Adrenal gland (tissue), 19 donors: ENCODE measurements at places on chromosomes 1 and 21. TPM values are rescaled to one million over a fixed set of nuclear protein-coding genes. Genes with fewer than 3 reads are reported as not detected.

OR2L5 gene
- total RNA-seq, result not detected

RC3H1 gene
- total RNA-seq, result 34.9 TPM

ZNHIT6 gene
- total RNA-seq, result 9.9 TPM

LCE5A gene
- not detected for total RNA-seq

USH2A gene
- not detected for total RNA-seq

GRCh38 chr1:34444516-34444915, 267.8 kb downstream of the C1orf94 start:
- no peaks in the 10 kb centered on the region for H3K4me1 ChIP-seq
- no peak overlapping the region for H3K27ac ChIP-seq
- DNase-seq, result no peak
- H3K36me3 ChIP-seq, result no peaks in the 10 kb centered on the region

GRCh38 chr21:14768042-14768441, 221.9 kb upstream of the SAMSN1 start:
- no peak for DNase-seq
- no peaks in the 10 kb centered on the region for H3K27me3 ChIP-seq
- H3K4me3 ChIP-seq, result no peak overlapping the region
- no peak overlapping the region for H3K27ac ChIP-seq
- peaks cover 6% of the 10 kb centered on the region for H3K4me1 ChIP-seq

DNA sequence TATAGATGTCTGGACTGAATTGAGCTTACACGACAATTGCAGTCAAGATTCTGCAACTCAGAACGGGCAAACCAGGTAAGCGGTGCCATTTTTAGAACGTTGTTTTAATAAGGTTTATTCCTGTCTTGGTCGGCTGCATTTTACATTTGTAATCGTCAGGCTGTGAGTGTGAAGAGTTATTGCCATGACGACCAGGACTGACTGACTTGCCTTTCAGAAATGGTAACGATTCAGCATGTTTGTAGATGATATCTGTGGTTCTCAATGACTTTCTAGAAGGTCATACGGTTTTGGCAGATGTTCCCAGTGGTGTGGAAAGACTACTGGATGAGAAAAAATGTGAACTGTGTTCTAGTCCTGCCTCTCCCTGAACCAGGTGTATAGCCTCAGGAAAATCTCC, 271.3 kb upstream of the B3GALT2 start:
- peaks cover 5% of the 10 kb centered on the region for H3K4me1 ChIP-seq
- no peak overlapping the region for H3K27ac ChIP-seq
- no peak overlapping the region for H3K4me3 ChIP-seq
- no peaks in the 10 kb centered on the region for H3K36me3 ChIP-seq

GRCh38 chr1:7513081-7513480, 258.0 kb upstream of the VAMP3 start:
- H3K27me3 ChIP-seq, result no peaks in the 10 kb centered on the region
- no peak for DNase-seq
- H3K27ac ChIP-seq, result no peak overlapping the region

DNA sequence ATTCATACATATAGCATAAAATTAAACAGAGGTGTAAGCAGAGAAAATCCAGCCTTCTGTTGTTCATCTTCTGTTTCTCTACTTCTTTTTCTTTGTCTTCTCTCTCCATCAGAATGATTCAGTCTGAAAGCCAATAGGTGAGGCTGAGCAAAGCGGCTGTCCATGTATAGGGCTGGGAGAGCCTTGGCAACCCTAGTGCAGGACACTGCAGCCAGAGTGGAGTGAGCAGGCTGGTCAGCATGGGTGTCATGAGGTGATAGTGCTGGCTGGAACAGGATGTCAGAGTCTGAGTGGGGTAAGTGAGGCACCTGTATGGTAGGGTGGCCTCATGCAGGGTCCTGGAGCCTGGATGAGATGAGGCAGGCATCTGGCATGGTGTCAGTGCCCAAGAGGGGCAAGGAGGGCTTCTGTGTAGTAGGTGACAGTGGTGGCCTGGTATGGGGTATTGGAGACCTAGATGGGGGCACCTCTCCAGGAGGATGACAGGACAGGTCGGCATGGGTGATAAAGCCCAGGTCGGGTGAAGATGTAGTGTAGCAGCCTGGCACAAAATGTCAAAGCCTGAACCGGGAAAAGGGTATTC, 45.5 kb upstream of the GTF2B start:
- H3K4me1 ChIP-seq, result no peaks in the 10 kb centered on the region
- H3K4me3 ChIP-seq, result no peak overlapping the region
- no peak for DNase-seq

DNA sequence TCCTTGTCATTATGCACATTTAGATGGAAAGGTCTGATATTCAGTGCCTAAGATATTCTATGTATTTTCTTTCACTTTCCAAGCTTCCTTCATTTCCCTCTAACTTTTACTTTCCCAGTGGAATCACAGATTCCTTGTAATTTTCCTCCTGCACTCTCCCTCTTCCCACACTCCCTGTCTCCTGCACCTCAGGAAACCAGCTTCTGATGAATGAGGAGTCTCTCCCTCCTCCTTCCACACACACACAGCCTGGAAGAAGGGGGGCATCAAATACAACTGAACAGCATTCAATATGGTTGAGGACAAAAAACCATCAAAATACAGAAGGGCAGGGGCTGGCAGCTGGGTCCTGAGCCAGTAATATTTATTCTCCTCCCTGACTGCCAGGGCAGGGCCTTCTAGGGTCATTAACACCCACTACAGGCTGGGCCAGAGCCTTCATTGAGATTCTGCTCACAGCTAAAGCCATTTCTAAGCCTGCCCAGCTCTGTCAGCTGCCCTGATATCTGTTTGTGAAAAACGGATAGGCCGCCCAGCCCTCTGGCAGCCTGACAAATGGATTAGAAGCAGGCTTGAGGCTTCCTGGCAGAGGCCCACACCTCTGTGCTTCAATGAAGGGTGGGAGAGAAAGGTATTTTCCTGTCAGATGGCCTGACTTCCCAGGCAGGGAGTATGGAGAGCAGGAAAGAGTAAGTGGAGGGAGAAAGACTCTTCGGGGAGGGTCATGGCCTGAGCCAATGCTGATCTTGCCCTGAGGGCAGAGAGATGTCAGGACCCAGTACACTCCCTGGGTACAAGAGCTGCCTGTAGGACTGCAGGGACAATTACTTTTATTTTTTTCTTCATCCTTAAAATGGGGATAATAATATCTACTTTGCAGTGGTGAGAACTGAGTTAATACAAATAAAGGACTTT, 138.9 kb upstream of the SPATA6 start:
- H3K36me3 ChIP-seq, result no peaks in the 10 kb centered on the region
- peaks cover 22% of the 10 kb centered on the region for H3K4me1 ChIP-seq
- H3K4me3 ChIP-seq, result no peak overlapping the region
- no peaks in the 10 kb centered on the region for H3K27me3 ChIP-seq
- peak; percentile 56 for DNase-seq

DNA sequence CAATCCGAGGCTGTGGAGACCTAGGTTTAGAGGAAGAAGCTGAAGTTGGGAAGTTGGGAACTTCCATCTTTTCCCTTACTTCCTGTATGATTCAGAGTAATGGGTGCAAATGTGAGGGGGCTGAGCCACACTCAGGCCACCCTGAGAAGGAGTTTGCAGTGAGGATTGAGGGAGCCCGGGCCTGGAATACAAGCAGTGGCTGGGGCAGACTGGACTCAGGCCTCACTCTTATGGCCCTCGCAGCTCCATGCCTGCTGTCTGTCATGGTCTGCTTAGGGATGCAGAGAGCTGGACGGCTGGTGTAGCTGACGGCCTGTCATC, 73.7 kb upstream of the RAB4A start:
- no peaks in the 10 kb centered on the region for H3K4me1 ChIP-seq
- no peak overlapping the region for H3K4me3 ChIP-seq
- no peaks in the 10 kb centered on the region for H3K36me3 ChIP-seq
- H3K27ac ChIP-seq, result no peak overlapping the region
- no peaks in the 10 kb centered on the region for H3K27me3 ChIP-seq

- H3K27ac ChIP-seq, result peak within 1 kb of the TSS; percentile 94
- peak; percentile 98 for DNase-seq
- H3K4me1 ChIP-seq, result peaks cover 9% of the 10 kb centered on the region
- H3K4me3 ChIP-seq, result peak within 1 kb of the TSS; percentile 83
Observed at GRCh38 chr21:37267269-37268185, at the start of gene VPS26C. VPS26C (minus strand) TSS chr21:37267334; CDS start chr21:37267294, 40 bp downstream.

DNA sequence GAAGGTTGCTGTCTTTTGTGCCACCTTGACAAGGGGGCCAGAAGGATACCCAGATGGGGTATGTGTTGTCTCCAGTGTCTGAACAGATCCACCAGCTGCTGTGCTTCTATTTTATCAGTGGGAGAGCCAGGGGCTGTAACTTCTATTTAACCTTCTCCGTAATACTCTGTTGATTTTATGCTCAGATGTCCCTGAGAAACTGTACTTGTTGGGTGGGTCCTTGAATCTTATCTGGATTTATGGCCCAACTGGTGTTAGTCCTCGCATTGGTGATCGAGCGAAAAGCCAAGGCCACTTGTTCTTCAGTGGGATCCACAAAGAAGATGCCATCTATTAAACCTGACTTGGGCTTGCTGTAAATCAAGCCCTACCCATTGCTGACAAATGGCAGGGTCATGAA, 56.4 kb downstream of the ST6GALNAC3 start:
- H3K27ac ChIP-seq, result no peak overlapping the region
- H3K4me1 ChIP-seq, result no peaks in the 10 kb centered on the region
- no peaks in the 10 kb centered on the region for H3K27me3 ChIP-seq
- H3K36me3 ChIP-seq, result no peaks in the 10 kb centered on the region
- DNase-seq, result no peak

DNA sequence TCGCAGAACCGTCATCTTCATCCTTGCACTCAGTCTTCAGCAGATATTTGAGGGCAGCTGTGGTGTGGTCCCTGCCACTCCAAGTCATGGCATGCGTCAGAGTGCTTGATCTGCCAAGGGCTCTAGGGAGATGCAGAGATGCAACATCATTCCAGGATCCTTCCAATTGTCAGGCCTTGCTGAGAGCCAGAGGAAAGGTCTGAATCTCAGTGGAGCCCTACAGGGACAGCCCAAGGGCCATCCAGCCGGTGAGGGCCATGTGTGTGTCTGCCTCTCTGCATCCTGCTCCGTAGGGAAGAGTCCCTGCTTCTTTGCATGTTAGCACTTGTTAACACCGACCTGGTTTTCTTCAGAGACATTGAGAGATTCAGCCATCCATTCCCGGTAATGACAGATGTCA, 17.6 kb downstream of the MAPKAPK2 start:
- no peak overlapping the region for H3K27ac ChIP-seq
- no peaks in the 10 kb centered on the region for H3K27me3 ChIP-seq
- no peak for DNase-seq
- H3K36me3 ChIP-seq, result no peaks in the 10 kb centered on the region
- H3K4me3 ChIP-seq, result no peak overlapping the region
- peaks cover 88% of the 10 kb centered on the region for H3K4me1 ChIP-seq

DNA sequence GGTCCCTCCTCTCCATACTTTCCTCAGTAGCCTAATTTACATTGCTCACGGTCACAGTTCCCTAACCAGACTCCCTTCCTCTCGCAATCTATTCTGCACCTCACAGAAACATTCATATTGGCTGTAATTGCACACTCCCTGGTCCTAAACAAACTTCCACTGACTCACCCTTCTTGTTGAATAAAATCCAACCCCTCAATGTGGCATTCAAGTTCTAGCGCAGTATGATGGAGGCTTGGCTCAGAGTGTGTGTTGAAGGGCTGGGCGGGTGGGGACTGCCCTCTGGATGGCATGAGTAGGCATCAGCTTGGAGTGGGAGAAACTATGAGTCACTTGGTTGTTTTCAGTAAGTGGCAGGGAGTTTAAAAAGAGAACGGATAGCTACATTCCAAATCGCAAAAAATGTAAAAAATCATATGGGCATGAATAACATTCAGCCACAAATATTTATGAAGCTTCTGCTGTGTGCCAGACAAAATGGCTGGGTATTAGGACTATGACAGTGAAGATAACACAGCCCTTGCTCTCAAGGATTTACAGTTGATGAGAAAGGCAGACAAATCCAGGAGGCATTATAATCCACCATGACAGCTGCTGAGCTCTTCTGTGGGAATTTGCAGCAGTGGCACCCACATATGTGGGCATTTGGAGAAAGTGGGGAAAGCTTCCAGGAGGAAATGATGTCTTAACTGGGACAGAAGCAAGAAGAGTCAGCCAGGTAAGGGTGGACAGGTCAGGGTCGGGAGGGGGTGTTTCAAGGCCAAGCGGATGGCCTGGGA, 42.2 kb upstream of the LYST start:
- no peak overlapping the region for H3K4me3 ChIP-seq
- H3K27me3 ChIP-seq, result no peaks in the 10 kb centered on the region
- H3K36me3 ChIP-seq, result no peaks in the 10 kb centered on the region

DNA sequence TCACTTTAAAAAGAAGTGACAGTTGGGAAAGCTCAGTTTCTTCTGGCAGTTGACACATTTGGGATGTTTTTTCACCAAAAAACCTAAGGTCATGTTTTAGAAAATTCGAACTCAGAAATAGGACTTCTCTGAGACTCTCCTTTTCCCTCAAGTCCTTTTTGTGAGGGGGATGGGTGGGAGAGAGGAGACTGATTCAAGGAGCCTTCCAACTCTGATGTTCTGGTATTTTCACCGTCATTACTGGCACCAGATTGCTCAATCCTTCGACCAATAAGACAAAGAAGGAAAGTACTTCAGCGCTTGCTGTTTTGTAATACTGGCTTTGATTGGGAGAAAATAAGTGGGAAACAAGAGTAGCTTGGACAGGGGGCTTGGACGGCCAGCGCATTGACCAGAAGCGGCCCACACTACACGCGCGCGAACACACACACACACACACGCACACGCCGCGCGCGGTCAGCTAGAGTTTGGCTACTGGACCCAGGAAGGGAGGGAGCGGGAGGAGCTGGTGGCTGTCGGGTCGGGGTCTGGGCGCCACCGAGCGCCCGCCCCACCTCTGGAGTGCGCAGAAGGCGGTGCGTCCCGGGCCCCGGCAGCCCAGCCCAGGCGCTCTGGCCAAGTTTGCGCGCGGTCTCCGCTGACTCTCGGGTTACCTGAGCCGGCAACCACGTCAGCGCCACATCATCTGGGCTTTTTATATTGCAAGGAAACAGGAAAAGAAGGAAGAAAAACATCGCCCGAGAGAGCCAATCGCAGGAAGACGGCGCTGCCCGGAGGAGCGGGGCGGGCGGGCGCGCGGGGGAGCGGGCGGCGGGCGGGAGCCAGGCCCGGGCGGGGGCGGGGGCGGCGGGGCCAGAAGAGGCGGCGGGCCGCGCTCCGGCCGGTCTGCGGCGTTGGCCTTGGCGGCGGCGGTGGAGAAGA, at the start of gene KCNK1:
KCNK1 (plus strand) TSS at position 855 of the 921 bp plus-strand sequence; CDS start at position 921, 66 bp downstream.
- DNase-seq, result peak; percentile 38
- peak within 1 kb of the TSS; percentile 22 for H3K27ac ChIP-seq
- no peaks in the 10 kb centered on the region for H3K36me3 ChIP-seq

- no peaks in the 10 kb centered on the region for H3K4me1 ChIP-seq
- no peaks in the 10 kb centered on the region for H3K27me3 ChIP-seq
- no peak overlapping the region for H3K4me3 ChIP-seq
- no peak overlapping the region for H3K27ac ChIP-seq
- H3K36me3 ChIP-seq, result no peaks in the 10 kb centered on the region
- no peak for DNase-seq
Observed at GRCh38 chr1:13956393-13956792, 256.4 kb downstream of the PRDM2 start.
